ENCODE measurements at places on chromosomes 4 and X.

- DNase-seq = no peak
Observed at GRCh38 chr4:182893047-182893446, 24.1 kb downstream of the DCTD start.

GRCh38 chr4:121758925-121759568 is 5.9 kb downstream of the SMIM43 start:
- no peak for DNase-seq

DNA sequence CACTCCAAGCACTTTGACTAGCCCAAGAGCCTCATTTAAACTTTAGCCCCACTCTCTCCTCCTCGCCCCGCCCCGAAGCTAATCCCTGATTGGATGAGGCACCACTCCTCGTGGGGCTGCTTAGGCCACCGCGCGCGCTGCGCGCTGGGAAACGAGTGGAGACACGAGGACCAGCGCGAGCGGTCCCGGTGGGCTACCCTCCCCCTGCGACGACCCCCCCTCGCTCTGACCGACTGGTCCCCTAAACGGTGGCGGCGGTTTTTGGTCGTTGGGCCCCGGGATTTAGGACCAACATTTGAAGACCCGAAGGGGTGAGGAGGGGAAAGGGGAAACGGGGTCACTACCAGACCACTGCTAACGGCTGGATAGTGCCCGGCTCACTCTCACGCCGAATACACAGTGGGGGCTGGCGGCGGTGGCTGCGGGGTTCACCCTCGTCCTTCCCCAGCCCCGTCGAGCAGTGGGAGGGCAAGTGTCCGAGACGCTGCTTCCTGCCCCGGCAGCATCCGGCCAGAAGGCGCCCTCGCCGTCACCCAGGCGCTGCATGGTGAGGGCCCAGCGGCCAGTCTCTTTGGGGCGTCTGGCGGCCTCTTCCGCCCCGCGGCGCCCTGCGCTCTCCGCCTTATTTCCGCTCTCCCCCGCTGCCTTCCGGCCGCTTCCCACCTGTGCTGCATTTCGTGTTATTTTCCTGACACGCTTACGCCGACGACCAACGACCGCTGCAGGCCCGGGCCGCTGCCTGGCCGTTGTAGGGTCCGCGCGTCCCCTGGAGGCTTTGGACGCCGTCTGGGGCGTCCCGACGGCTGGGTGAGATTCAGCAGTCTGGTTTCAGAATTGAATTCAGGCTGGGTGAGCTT is at the start of gene RBM46:
Gene RBM46, plus strand, starts transcription at position 147 of the 857 bp plus-strand sequence. CDS start 15,481 bp downstream, outside the sequence.
- no peak for DNase-seq

DNA sequence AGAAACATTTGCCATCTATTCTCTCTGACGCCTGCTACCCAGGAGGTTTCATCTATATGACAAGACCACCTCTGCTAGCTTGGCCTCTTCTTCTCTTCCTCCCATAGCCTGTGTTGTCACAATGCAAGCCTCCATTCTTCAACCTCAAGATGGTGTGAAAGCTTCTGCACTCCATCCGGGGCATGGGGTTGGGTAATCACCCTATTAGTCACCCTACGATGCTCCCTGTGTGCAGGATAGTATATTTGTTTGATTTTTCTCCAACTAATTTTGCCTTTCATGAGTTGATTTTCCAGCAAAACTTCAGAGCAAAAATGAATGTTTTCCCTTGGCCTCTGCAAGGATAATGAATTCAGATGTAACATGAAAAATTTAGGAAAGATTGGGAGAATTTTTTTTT is 128.0 kb upstream of the STS start:
- no peak for DNase-seq

DNA sequence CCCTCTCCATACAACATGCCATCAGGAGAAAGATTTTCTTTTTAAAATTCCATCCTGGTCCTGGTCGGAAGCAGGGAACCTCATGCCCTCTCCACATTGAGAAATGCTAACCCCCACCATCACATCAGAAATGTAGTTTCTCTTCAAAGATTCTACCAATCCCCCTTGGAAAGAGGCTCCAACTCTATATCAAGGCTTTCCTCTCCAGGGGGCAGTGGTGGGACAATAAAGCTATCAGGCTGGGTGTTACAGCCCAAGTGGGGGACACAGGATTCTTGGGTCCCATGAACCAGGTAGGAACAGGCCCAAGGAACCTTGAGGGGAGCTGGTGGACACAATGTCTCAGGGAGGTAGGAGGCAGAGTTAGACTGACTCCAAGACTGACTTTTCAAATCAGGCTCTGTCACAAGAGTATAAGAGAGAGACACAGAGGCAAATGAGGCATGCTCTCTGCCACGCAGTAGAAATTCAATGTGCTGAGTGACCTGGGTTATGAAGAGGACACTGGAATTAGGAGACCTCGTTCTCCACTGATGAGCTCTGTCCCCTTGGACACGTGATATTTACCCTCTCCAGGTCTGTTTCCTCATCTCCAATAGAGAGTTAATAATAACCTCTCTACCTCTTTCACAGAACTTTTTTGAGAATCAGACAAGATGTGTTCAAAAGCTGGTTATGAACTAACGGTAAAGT is 4.5 kb downstream of the GJB1 start:
- no peak for DNase-seq

GRCh38 chr4:4603067-4603466 is 61.2 kb upstream of the STX18 start:
- no peak for DNase-seq

DNA sequence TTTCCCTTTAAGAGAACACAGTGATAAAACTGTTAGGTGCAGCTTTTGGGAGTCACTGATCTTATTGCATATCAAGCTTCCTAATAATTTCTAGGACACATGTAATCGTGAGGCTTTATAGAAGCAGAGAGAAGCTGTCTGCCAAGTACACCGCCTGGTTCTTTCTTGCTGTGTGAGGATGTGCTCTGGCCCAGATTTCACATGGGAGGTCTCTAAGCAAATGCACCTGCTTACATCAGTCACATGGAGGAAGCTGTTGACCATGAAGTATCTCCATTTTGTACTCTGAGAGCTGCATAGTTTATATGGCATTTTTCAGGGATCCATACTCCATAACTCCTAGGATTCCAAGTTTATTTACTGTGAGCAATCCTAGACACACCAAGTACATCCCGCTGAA is 37.1 kb downstream of the RGS12 start:
- DNase-seq = no peak

- DNase-seq = no peak
Observed at GRCh38 chr4:48122756-48123155, 11.3 kb downstream of the TXK start.

DNA sequence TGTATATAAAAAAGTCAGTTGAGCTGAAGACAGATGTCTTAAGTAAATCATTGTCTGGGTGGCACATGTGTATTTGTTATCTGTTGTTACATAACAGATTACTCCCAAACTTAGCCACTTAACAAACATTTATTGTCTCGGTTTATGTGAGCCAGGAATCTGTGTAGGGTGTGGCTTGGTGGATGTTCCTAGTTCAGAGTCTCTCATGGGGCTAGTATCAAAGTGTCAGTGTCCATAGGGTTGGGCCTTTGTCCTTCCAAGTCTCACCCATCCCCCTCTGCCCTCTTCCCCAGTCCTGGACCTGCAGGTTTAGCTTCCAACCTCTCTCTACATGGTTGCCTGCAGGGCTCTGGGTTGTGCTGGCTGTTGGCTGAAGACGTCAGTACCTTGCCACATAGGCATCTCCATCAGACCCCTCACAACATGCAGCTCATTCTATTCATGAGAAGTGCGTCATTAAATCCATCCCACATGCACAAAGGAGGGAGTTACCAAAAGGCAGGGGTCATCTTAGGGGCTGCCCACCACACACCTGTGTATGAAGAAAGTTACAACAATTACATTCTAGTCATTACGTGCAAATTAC is 127.5 kb downstream of the HS3ST1 start:
- no peak for DNase-seq

- no peak for DNase-seq
Observed at GRCh38 chrX:131626681-131627296, 82.9 kb downstream of the OR13H1 start.

DNA sequence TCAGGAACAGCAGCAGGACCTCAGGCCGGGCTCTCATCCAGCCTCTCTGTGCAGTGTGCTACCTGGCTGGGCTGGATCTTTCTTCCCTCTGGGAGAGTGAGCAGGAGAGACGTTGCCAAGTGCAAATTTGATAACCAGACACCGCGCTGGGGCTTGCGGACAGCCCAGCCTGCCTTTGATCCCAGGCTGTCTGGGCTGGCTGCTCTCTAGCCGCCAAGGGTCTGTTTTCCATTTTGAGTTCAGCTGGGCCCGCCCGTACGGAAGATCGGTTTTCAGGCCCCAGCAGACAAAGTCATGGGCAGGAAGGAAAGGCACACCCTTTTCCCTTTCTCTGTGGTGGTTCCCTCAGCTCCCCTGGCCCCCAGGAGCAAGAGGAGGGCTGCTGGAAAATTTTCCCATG is 90.2 kb downstream of the CPZ start:
- no peak for DNase-seq

DNA sequence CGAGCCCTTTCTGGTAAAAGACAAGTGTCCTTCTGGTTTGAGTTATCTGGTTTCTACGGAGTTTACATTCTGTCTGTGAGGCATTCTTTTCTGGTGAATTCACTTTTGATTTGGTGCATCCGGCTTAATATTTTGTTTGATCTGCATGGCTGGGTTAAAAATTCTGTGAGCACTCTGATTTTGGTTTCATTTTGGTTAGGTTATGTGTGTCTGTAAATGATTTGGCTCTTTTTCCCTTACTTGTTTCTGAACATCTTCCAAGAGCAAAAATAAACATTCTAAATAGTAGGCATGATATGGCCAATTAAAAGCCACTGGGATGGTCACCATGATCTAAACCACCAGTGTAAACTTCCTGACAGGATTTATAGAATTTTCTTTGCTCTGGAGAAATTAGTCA is 85.7 kb upstream of the PTPN13 start:
- no peak for DNase-seq

- no peak for DNase-seq
Observed at GRCh38 chrX:153509592-153509991, 7.8 kb upstream of the ATP2B3 start.

DNA sequence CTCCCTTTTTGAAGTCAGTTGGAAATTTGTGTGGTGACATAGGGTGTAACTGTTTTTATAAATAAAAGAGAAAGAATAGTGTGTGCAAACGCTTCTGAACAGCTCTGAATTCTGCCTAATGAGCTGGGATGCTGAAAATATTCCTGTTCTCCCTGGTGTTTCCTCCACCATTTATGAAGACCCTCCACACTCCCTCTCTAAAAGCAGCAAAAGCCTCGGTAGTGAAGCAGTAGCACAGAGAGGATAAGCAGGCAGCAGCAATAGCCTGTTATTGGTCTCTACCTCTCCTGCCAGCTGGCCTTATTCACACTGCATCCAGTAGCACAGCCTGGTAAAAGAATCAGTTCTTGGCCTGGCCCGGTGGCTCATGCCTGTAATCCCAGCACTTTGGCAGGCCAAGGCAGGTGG is 406.1 kb downstream of the IQCM start:
- no peak for DNase-seq

DNA sequence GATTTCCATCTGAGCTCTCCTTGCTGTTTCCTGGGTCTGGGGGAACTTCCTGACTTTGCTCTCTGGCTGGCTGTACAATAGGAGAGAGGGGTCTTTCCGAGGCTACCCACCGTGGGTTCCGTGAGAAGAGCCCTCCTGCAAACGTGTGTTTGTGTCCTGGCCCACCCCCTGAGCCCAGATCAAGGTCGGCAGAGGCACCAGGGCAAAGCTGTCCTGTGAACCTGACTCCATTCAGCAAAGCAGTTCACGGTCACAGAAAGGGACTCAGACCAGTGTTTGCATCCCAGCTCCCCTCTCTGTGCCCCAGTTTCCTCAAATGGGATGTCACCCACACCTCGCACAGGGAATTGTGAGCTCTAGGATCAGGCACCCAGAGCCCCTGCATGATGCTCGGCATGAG is 97.3 kb upstream of the PSAPL1 start:
- DNase-seq = no peak

- no peak for DNase-seq
Observed at GRCh38 chrX:78506248-78506647, 152.9 kb downstream of the RTL3 start.

GRCh38 chrX:128458888-128459287 is 406.7 kb upstream of the ACTRT1 start:
- DNase-seq = no peak

- peak; percentile 44 for DNase-seq
Observed at GRCh38 chr4:151012820-151013219, 2.3 kb downstream of the LRBA start.

DNA sequence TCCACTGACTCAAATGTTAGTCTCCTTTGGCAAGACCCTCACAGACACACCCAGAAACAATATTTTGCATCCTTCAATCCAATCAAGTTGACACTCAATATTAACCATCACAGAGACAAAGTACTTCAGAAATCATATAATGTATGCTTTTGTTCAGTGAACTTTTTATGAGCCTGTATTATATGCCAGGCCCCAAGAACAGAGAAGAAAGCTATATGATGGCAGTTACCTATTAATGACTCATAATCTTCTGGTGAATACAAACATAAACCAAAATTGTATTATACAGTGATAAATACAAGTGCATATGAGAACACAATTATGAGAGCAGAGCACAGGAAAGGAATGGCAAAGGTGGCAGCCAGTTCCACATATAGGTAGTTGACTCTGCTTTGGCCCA is 852.0 kb upstream of the EPHA5 start:
- DNase-seq = no peak

GRCh38 chr4:86791126-86791525 is 58.1 kb downstream of the SLC10A6 start:
- peak; percentile 13 for DNase-seq

GRCh38 chrX:120357186-120357585 is 4.7 kb upstream of the ATP1B4 start:
- DNase-seq = no peak

GRCh38 chr4:172515266-172515879 is 653.2 kb upstream of the GALNT7 start:
- DNase-seq = no peak

DNA sequence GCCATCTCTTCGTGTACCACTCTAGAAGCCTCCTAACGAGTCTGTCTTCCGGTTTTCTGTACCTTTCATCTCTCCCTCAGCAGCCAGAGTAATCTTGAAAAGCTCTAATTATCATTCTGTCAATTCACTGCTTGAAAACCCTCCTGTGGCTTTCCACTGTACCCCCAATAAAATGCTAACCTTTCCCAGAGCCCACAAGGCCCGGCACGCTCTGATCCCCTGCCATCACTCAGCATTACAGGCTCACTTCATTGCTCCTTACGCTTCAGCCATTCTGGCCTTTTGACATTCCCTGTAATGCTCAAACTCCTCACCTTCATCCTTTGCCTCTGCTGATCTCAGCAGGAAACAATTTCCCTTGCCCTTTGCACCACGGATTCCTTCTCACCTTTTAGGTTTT is 112.9 kb downstream of the ARHGAP10 start:
- DNase-seq = no peak

DNA sequence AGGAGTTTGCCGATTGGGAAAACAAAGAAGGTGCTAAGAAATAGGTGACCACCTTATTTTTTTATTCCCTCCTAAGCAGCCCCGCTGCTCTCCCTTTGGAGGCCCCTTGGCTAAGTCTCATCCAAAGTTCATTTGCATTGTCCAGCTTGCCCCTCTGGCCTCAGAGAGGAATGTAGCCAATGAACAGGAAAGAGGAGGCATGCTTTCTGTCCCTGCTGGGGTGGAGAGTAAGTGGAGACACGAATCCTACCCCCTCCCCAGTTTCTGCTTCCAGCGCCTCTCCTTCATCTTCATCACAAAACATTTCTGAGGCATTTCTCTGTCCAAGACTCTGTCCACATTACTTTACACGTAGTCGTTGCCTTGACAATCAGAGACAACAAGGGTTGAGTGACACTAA is 38.7 kb downstream of the NLGN3 start:
- no peak for DNase-seq

GRCh38 chrX:134670134-134670924 is 12.1 kb upstream of the PLAC1 start:
- peak; percentile 60 for DNase-seq

GRCh38 chrX:91079342-91080114 is 355.1 kb upstream of the PABPC5 start:
- DNase-seq = no peak

Measured in dermis blood vessel endothelial cell (primary cell).